ENCODE measurements at places on chromosomes 3 and 15.

DNA sequence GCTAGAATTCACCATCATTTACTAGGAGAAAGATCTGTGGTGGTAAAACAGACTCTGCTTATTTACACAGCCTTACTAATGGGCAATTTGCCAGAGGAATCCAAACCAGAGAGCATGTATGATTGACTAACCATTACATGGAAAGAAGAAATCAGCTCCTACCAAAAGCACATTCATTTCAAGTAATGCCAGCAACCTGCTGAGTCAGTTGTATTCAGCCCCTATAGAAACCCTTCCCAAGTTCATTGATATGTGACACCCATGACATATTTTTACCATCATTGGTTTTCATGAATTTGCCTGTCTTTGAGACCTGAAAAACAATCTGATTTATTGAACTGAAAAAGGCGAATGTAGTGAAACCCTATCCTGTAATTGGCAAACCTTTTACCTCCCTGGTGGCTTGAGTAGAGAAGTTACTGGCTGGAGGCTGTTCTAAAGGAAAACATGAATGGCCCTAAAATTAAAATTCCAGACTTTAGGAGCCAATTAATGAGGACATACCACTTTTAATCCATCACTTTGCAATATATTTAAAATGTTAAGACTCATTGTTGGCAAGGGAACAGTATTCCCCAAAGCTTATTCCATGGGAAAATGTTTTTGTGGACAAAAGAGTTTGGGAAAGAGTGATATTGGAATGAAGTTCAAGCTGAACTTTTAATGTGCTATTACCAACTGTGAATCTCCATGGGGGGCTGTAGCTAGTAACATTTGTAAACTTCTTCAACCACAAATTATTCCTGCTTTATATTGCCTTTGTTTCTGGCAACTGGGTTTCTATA, 542.9 kb downstream of the FHIT start:
- DNase-seq, result no peak

GRCh38 chr3:122893282-122893681, 98.4 kb downstream of the SLC49A4 start:
- no peak for DNase-seq

DNA sequence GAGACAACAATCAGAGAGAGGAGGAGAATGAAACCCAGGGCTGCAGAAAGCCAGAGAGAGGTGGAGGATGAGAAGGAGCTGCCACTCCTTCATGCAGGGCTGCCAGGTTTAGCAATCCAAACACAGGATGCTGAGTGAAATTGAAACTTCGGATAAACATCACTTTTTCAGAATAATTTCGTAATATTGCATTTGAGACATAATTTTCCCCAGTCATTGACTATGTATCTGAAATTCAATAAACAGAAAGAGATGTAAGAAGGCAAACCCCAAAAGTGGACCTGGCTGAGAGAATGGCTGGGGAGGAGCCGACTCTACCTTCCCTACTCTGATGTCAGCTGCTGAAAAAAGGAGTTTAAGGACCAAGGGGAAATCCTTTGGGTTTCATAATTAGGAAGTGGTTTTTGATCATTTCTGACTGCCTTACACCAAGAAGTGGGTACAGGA, 33.8 kb downstream of the SLC9A9 start:
- DNase-seq, result no peak

DNA sequence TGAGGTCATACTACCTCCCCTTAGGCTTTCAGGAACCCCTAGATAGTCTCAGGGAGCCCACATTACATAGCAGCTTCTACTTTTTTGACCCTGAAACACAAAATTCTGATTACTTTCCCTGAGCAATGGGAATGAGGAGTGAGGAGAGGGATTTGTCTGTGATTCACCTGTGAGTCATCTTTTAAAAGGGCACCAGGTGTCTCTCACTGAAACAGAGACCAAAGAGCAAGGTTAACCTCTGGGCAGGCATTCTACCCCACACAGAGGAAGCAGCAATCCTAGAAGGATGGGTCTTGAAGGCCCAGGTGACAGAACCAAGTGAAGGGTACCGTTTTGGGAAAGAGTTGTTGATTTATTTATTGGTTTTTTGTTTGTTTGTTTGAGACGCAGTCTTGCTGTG, 31.1 kb upstream of the UBE2E2 start:
- no peak for DNase-seq

GRCh38 chr3:133162670-133163305, 124.6 kb downstream of the TMEM108 start:
- DNase-seq, result no peak

- no peak for DNase-seq
Measured at GRCh38 chr3:129310111-129311011, 31.7 kb downstream of the HMCES start.

GRCh38 chr3:101809178-101810021, 30.4 kb downstream of the NXPE3 start:
- no peak for DNase-seq

- DNase-seq, result no peak
Measured at GRCh38 chr3:99504258-99504657, 134.1 kb upstream of the COL8A1 start.

DNA sequence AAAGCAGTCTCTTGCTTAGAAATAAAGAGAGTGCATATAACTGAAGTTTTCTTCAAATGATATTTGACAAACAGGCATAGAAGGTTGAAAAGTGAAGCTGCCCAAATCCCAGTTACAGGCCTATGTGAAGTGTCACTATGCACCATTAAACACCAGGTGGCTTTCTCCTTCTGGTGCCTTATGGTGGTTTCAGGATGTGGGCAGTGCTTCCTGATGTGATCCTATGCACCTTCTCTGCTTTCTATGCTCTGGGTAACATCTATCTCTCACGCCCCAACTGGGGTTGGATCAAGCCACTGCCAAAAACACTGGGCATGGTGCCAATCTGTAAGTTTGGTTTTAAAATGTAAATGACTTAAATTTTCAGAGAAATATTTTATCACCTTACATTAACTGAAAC, 744.7 kb downstream of the TUSC7 start:
- DNase-seq, result peak; percentile 71
